Heart right ventricle (tissue), 16 donors: ENCODE measurements at places on chromosomes 16 and 17. TPM values are rescaled to one million over a fixed set of nuclear protein-coding genes. Genes with fewer than 3 reads are reported as not detected.

Gene MYH8
- total RNA-seq = not detected

DNA sequence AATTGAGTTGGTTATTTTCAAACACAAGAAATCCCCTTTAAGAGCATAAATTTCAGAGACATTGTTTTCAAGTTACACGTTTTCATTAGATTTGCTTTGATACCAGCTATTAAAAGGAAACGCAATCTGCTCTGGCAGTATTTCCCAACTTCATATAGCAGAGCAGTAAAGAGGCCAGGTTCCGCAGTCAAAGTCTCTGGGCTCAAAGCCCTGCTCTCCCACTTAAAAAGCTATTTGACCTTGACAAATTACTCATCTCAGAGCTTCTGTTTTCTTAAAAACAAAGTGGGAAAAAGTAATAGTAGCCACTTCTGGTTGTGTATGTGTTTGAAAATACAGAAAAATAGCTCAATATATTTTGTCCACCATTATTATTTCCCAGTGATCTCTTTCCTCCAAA is 89.7 kb upstream of the CDYL2 start:
- no peaks in the 10 kb centered on the region for H3K4me1 ChIP-seq
- no peak overlapping the region for H3K4me3 ChIP-seq
- no peak overlapping the region for H3K27ac ChIP-seq
- H3K27me3 ChIP-seq = no peaks in the 10 kb centered on the region
- DNase-seq = no peak
- H3K36me3 ChIP-seq = no peaks in the 10 kb centered on the region

Gene NOG
- 0.47 TPM for total RNA-seq

- H3K27me3 ChIP-seq = no peaks in the 10 kb centered on the region
- H3K4me3 ChIP-seq = no peak overlapping the region
- no peak overlapping the region for H3K27ac ChIP-seq
- H3K4me1 ChIP-seq = no peaks in the 10 kb centered on the region
Observed at GRCh38 chr16:77955127-77955526, 67.2 kb upstream of the CLEC3A start.

Gene TM4SF5
- not detected for total RNA-seq

- peaks cover 4% of the 10 kb centered on the region for H3K27me3 ChIP-seq
- H3K27ac ChIP-seq = no peak within 1 kb of the TSS
- no peak for DNase-seq
- H3K36me3 ChIP-seq = no peaks in the 10 kb centered on the region
- H3K4me3 ChIP-seq = no peak within 1 kb of the TSS
Observed at GRCh38 chr17:30333503-30334360, at the start of gene TMIGD1. TSS of gene TMIGD1 (minus strand) at chr17:30334057. CDS start at chr17:30332133, 1,924 bp downstream.

- DNase-seq = peak; percentile 34
- H3K4me3 ChIP-seq = no peak overlapping the region
- H3K36me3 ChIP-seq = no peaks in the 10 kb centered on the region
- H3K27ac ChIP-seq = peak overlapping the region; percentile 61
- H3K27me3 ChIP-seq = peaks cover 4% of the 10 kb centered on the region
Observed at GRCh38 chr16:10601444-10602408, 21.3 kb upstream of the EMP2 start.

- H3K4me3 ChIP-seq = no peak overlapping the region
- no peaks in the 10 kb centered on the region for H3K27me3 ChIP-seq
- peaks cover 39% of the 10 kb centered on the region for H3K4me1 ChIP-seq
- no peak for DNase-seq
Observed at GRCh38 chr17:29076722-29077121, 33.8 kb downstream of the PIPOX start.

DNA sequence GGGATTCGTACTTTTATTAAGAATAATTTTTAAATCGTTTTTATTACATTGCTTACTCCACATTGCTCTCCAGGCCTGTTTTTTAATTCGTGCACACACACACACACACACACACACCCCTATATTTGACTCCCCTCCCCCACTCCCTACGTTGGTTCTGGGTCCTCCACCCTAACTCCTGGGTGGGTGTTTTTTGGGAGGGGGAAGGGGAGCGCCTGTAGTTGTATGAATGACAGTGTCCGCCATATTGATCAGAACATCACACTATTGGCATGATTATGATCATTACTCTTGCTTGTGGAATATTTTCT is 1.3 kb downstream of the GNAO1 start:
- no peak for DNase-seq
- H3K4me3 ChIP-seq = no peak overlapping the region
- no peak overlapping the region for H3K27ac ChIP-seq
- no peaks in the 10 kb centered on the region for H3K36me3 ChIP-seq

- H3K4me1 ChIP-seq = no peaks in the 10 kb centered on the region
- H3K36me3 ChIP-seq = no peaks in the 10 kb centered on the region
- H3K27ac ChIP-seq = no peak overlapping the region
- no peaks in the 10 kb centered on the region for H3K27me3 ChIP-seq
Observed at GRCh38 chr16:17949982-17950250, 386.6 kb downstream of the NPIPA8 start.

DNA sequence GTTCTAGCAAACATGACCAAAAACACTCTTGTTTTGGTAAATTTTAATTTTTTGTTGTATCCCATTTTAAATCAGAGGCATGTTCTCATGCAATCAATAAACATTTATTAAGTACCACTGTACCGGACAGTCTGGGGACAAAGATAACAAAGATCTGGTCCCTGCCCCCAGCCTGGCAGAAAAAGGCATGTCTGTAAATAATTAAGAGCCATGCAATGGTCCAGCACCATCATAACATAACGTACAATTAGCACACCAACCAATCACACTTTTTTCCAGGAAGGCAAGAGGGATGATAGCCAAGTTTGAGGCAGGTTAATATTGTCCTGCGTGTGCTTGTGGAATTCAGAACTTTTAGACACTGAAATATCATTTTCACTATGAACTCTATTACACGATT is 3.5 kb downstream of the KCNJ16 start:
- no peak for DNase-seq
- no peaks in the 10 kb centered on the region for H3K36me3 ChIP-seq
- H3K27ac ChIP-seq = no peak overlapping the region
- H3K4me1 ChIP-seq = no peaks in the 10 kb centered on the region

GRCh38 chr17:82021900-82022309 is 773 bp downstream of the CENPX start:
- H3K4me1 ChIP-seq = peaks cover 22% of the 10 kb centered on the region
- H3K27me3 ChIP-seq = no peaks in the 10 kb centered on the region
- peak overlapping the region; percentile 82 for H3K27ac ChIP-seq

GRCh38 chr17:74790161-74791058 is 14.3 kb upstream of the NAT9 start:
- H3K27ac ChIP-seq = no peak overlapping the region
- H3K36me3 ChIP-seq = peaks cover 35% of the 10 kb centered on the region
- H3K4me1 ChIP-seq = no peaks in the 10 kb centered on the region
- no peak for DNase-seq

Gene DPEP3
- not detected for total RNA-seq

Gene SLC16A5
- total RNA-seq = 11.4 TPM

Gene PRDM7
- not detected for total RNA-seq

GRCh38 chr17:49582789-49583188 is 7.1 kb downstream of the NXPH3 start:
- no peak overlapping the region for H3K27ac ChIP-seq
- H3K36me3 ChIP-seq = no peaks in the 10 kb centered on the region
- DNase-seq = no peak

Gene CA10
- total RNA-seq = not detected

DNA sequence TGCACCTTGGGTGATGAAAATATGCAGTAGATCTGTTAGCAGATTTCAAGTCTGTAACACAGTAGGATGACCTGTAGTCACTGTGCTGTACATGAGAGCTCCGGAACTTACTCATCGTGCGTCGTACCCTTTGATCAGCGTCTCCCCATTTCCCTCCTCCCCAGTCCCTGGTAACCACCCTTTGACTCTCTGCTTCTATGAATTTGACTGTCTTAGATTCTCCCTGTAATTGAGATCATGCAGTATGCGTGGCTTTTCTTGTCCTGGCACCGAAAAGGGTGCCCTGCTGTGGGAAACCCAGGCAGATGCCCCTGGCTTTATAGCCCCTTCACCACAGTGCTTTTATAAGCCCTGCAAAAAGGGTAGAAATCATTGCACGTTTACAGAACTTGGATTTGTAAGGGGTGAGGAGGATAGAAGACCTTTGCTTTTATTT is 20.5 kb downstream of the CLEC16A start:
- H3K27me3 ChIP-seq = no peaks in the 10 kb centered on the region
- no peak overlapping the region for H3K4me3 ChIP-seq
- peaks cover 27% of the 10 kb centered on the region for H3K4me1 ChIP-seq
- no peak for DNase-seq
- H3K27ac ChIP-seq = no peak overlapping the region

Gene KCNJ2
- 76.0 TPM for total RNA-seq

Gene MT4
- not detected for total RNA-seq

Gene GJD3
- 3.2 TPM for total RNA-seq

Gene EIF5A
- total RNA-seq = 245 TPM

- H3K27me3 ChIP-seq = no peaks in the 10 kb centered on the region
- no peak overlapping the region for H3K4me3 ChIP-seq
- H3K36me3 ChIP-seq = peaks cover 13% of the 10 kb centered on the region
- no peak overlapping the region for H3K27ac ChIP-seq
- H3K4me1 ChIP-seq = peaks cover 4% of the 10 kb centered on the region
Observed at GRCh38 chr17:7186241-7186640, 7.1 kb upstream of the ASGR1 start.

DNA sequence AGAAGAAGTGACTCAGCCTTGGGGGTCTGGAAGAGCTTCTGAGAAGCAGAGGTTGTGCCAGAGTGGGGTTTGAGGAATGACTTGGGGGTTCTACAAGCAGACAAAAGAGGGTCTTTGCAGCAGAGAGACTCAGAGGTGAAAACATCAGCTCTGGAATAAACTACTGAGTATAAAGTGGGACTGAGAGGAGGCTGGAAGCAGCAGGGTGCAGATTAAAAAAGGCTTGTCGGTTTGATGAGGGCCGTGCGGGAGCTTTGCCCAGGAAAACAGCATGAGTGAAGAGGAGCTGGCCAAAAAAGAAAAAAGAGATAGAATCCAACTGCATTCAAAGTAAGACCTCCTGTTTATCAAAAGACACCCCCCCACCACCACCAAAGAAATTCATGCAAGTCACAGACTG is 13.1 kb upstream of the ACE start:
- DNase-seq = no peak
- H3K27ac ChIP-seq = no peak overlapping the region
- no peaks in the 10 kb centered on the region for H3K4me1 ChIP-seq
- no peaks in the 10 kb centered on the region for H3K27me3 ChIP-seq
- no peak overlapping the region for H3K4me3 ChIP-seq
- no peaks in the 10 kb centered on the region for H3K36me3 ChIP-seq

GRCh38 chr16:30741461-30741914 is 6.7 kb upstream of the PHKG2 start:
- DNase-seq = no peak
- no peaks in the 10 kb centered on the region for H3K27me3 ChIP-seq
- H3K36me3 ChIP-seq = peaks cover 30% of the 10 kb centered on the region
- peaks cover 33% of the 10 kb centered on the region for H3K4me1 ChIP-seq

GRCh38 chr16:27907457-27907972 is 156.0 kb downstream of the GSG1L start:
- H3K4me3 ChIP-seq = no peak overlapping the region
- H3K36me3 ChIP-seq = no peaks in the 10 kb centered on the region
- no peak for DNase-seq
- no peaks in the 10 kb centered on the region for H3K4me1 ChIP-seq

Gene NUP93
- 28.0 TPM for total RNA-seq

DNA sequence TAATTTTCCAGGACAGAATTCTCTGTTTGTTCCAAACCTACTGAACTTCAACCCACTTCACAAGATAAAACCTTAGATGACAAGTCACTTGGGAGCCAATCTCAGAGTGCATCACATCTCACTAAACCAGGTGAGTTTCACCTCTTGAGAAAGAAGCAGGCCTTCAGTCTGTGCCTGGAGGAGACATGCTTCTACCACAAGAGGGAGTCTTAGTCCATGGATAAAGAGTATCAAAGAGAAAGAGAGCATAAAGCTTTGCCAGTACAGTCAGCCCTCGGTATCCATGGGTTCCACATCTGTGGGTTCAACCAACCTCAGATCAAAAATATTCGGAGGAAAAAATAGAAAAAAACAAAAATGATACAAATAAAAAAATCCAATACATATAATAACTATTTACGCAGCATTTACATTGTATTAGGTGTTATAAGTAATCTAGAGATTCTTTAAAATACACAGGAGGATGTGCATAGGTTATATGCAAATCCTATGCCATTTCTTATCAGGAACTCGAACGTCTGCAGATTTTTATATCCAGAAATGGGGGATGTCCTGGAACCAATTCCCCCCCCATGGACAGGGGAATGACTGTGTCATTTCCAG is 37.7 kb downstream of the DUSP14 start:
- H3K27ac ChIP-seq = no peak overlapping the region
- no peaks in the 10 kb centered on the region for H3K4me1 ChIP-seq
- peaks cover 75% of the 10 kb centered on the region for H3K36me3 ChIP-seq
- no peak overlapping the region for H3K4me3 ChIP-seq
- no peak for DNase-seq
- H3K27me3 ChIP-seq = no peaks in the 10 kb centered on the region

DNA sequence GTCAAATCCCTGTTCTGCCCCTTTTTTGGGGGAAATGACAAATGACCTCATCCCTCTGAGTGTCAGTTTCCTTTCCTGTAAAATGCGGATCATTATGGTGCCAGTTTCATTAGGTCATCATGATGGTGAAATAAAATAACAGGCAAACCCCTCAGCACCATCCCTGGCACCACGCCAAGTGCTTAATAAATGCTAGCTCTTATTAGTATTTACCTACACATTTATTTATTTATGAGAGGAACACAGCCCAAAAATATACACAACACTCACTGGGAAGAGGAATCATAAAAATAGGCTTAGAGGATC is 28.6 kb upstream of the GPRC5B start:
- H3K27me3 ChIP-seq = peaks cover 2% of the 10 kb centered on the region
- DNase-seq = no peak
- H3K36me3 ChIP-seq = no peaks in the 10 kb centered on the region
- no peaks in the 10 kb centered on the region for H3K4me1 ChIP-seq
- H3K4me3 ChIP-seq = no peak overlapping the region

- no peak for DNase-seq
- H3K36me3 ChIP-seq = no peaks in the 10 kb centered on the region
- H3K27ac ChIP-seq = no peak overlapping the region
- no peak overlapping the region for H3K4me3 ChIP-seq
- no peaks in the 10 kb centered on the region for H3K27me3 ChIP-seq
Observed at GRCh38 chr17:30372755-30373154, 6.0 kb upstream of the CPD start.

Gene ARMC5
- total RNA-seq = 6.7 TPM

Gene TNK1
- total RNA-seq = 1.1 TPM

- peaks cover 34% of the 10 kb centered on the region for H3K36me3 ChIP-seq
- H3K27ac ChIP-seq = peak overlapping the region; percentile 55
- no peak overlapping the region for H3K4me3 ChIP-seq
- H3K4me1 ChIP-seq = no peaks in the 10 kb centered on the region
- no peak for DNase-seq
Observed at GRCh38 chr16:18803569-18804462, 2.5 kb upstream of the ARL6IP1 start.

Gene GSG1L
- 5.3 TPM for total RNA-seq

Gene BAHCC1
- total RNA-seq = 7.9 TPM
